KBM-7 (cell line): ENCODE measurements at places on chromosomes 1 and 21.
A peak's percentile ranks its signal among the peaks of the same experiment; 100 is the strongest.

GRCh38 chr1:205443585-205444299, 12.1 kb downstream of the BLACAT1 start:
- no peak for DNase-seq

DNA sequence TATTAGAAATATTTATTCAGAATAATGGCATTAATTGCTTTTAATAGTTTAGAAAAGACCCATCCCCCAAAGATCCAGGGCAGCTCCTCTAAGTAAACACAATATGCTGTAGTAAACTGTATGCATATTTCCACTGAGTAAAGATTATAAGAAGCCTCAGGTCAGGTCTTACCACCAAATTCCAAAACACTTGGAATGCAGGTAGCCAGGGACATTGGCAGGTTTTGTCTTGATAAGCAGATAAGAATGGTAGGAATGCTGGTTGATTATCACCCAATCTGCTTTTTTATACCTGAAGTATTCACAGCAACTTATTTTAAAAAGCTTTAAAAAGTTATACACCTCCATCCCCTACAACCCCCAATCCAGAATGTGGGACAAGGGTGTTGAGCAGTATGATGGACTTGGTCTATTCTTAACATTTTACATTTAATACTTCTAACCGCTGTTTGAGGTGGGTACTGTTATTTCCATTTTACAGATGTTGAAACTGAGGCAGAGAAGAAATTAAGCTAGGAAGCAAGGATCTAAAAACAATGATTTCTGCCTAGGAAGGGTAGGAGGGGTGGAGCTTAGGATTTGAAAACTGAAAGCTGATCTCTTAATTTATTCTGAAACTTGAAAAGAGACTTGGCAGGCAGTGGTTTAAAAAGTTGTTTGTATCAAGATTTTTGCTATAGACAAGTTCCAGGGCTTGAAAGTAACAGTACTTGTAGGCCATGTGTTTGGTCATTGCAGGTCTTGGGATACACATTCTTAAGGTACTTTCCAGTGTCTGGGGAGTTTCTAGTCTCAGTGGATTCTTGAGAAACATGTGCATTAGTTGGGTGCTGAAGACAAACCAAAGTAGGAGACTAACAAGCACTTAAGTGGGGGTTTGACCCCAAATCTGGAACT, 15.6 kb upstream of the THEM4 start:
- DNase-seq, result no peak

GRCh38 chr1:173448945-173449344, 28.2 kb upstream of the PRDX6 start:
- DNase-seq, result no peak

DNA sequence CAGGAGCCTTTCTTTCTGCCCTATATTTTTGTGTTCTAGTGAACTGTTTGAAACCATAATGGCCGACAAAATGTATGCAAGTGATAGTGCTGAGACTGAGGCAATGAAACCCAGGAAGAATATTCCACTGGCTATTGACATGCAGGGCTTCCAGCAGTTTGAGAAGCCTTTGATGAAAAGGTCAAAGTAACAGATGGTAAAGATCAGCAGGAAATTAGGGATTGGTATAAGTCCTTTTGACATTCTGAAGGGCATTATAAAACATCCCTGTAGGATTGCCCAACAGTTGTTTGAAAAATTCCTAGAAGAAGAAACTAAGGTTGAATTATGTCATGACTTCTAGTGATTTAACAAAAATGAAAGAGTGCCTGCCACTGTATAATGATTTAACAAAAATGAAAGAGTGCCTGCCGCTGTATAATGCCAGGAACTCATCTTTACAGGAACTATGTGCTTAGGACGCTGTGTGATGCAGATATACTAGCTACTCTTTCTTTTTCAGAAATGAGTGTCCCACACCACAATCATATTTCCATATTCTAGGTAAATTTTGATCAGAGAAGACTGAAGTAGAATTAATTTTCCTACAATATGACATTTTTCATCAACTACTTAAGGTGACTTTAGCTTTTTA, 283.9 kb upstream of the ST6GALNAC5 start:
- no peak for DNase-seq

DNA sequence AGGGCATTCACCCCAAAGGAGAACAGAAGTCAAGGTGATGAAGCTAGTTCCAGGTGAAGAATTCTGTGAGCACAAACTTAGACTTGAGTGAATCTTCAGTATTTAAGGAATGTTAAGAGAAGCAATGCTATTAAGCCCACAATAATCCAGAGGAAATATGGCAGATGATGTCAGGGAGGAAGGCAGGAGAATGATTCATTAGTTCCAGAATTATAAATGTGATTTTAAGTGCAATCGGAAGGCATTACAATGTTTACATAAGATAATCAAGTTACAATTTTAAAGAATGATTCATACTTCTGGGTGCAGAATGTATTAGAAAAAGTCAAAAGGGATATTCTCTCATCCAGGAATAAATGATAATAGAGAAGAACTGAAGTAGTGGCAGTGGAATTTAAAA, 545.2 kb upstream of the BRINP3 start:
- DNase-seq, result no peak

DNA sequence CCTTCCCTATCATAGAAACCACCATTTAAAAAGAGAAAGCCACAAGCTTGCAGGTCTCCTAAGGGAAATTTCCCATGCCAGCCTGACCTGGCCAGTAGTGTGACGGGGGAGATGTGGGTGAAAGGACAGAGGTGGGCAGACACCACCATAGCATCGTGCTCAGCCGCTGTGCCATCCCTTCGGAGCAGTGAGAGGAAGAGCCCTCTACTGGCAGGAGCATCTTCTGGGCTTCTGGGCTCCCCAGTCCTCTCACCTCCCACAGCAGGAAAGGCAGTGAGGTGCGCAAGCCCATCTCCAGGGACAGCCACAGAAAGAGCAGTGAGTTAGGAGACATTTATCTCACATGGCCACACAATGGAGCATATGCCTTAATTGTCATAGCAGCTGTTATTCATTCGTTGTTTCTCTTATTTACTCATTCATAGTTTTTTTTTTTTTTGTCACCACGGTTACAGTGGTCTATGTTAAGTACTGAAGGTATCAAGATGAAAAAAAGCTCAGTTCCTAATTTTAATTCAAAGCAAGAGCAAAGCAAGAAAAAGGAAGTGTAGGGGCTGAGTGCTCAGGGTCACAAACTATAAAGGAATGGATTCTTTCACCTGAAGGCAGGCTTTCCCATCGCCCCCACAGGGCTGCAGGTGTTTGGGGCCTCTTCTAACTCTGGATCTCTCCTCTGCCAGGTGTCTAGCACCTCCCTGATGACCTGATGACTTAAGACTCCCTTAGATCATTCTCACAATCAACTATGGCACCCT, 48.8 kb upstream of the CAMK1G start:
- DNase-seq, result no peak

DNA sequence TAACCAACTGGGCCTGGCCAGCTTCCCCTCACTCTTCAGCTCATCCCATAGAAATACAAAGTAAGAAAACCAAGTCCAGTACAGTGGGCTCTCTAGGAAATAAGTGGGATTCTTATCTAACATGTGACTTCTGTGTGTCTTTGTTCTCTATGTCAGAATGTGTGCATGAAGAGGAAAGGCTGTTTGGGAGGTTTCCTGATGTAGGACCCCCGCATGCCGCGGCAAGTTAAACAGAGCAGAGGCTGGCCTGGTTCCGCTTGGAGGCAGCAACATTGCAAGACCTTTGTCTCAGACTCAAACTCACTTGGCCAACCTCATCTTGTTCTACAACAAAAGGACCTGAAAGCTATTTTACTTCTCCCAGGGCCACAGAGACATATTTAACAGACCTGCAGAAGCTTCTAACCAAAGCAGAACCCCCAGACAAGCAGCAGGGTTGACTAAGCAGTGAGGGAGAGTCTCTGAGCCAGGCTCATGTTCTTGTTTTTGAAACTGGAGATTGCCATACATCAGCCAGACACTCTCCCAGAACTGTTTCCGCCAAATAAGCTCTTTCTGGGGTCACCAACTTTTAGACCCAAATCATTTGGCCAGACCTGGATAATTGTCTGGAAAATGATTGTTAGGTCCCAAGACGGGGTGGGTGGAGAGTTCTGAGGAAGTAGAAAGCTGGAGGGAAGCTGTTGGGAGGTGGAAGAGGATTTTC, 6.2 kb downstream of the MTARC2 start:
- no peak for DNase-seq

GRCh38 chr1:20485527-20486456, at the start of gene CAMK2N1:
Gene CAMK2N1, minus strand, starts transcription at chr1:20486210. Its CDS starts 831 bp downstream, at chr1:20485379.
- no peak for DNase-seq

DNA sequence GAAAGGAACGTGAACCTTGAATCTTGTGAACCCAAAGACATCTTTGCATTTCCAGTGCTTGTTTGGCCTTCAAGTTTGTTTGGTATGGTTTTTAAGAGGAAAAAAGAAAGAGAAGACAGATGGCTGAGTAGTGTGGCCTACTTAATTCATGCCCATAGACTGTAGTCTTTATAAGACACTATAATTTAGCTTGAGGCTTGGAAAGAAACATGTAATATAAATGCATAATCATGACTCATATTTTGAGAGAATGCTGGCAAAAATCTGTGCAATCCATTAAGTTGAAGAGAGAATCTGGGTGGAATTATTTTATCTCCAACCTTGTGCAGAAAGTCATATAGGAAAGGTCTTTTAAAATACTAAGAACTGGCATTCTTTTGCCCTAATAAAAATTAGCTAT, 179.3 kb downstream of the SIPA1L2 start:
- no peak for DNase-seq

GRCh38 chr1:47722909-47723580, 274.1 kb downstream of the TRABD2B start:
- DNase-seq, result no peak

- DNase-seq, result no peak
Measured at GRCh38 chr1:240254778-240255291, 163.2 kb downstream of the FMN2 start.

DNA sequence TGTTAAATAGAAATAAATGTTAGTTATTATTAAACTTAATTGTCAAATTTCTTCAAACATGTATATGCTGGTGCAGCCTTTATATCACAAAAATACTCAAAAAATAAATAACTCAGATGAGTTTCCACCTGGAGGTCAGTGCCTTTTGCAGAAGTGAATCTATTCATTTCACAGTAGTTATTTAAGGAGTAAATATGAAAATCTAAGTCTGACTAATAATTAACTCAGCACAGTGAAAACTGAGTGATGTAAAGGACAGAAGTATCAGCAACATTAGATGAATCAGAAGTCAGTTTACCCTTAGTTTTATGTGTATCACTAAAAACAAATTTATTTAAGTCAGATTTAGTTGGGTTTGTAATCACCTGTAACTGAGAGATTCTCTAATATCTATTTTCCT, 2135.4 kb downstream of the MRPL39 start:
- DNase-seq, result no peak

DNA sequence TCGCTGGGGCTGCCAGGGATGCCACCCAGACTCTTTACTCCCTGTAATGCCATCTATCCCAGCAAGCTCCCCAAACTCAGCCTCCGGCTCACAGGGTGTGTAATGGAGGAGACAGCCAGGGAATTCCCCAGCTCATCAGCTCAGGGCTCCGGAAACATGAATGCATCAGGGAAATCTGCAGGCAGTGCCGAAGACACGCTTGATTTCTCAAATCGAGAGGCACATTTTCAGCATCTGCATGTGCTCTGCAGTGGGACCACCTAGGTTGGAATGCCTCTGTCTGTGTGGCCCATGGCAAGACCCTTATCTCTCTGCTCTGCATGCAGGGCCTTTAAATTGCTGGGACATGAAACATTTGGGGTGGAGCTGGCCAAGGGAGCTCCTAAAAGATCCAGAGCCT, 170.1 kb downstream of the TRABD2B start:
- DNase-seq, result no peak

- peak; percentile 75 for DNase-seq
Measured at GRCh38 chr1:40951943-40952743, 27.4 kb upstream of the CTPS1 start.

DNA sequence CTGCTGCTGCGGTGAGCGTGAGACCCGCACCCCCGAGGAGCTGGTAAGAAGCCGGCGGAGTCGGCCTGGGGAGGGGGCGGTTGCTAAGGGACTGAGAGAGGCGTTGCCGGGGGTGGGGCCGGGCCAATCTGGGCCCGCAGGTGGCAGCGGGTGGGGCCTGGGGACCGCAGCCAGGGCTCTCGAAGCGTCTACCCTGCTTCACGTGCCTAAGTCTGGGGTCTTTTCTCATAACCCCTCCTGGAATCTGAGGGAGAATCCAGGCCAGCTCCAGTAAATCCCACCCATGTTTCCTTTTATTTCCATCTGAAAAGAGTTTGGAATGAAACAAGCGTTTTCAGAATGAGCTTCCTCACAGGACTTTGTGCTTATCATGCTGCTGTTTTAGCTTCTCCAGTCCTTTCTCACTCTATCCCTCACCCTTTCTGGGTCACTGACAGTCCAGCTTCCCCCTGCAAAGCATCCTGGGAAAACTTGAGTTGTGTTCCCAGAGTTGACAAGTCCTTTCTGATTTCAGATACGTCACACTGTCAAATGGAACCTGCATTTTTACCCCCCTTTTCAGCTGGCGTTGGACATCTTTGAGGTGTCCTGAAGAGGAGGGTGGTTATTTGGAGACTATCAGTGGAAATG, 431 bp downstream of the CLCN6 start:
- peak; percentile 32 for DNase-seq

DNA sequence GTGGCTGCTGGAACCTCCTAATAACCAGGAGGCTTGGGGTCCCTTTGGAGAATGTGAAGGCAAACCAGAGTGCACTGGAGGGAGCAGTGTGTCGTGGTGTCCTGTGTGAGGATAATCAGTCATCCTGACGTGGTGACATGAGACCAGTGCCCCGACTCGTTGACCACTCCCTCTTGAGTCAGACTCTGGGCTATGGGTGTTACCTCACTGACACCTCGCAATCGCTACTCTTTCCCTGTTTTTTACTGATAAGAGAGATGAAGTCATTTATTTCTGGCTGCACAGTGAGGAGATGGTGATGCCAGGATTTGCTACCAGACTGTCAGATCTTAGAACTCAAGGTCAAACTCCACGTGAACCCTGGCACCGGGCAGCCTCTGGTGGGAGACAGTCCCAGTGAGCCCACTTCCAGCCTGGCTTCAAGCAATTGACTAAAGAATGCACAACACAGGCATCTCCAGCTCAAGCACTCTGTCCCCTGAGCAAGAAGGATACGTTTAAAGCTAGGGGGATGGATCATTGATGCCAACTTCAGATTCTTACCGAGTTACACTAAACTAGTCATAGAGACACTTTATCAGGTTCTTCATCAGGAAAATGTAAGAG, 30.3 kb downstream of the UBASH3A start:
- no peak for DNase-seq

GRCh38 chr1:230103306-230104173, 36.5 kb downstream of the GALNT2 start:
- DNase-seq, result no peak
